ENCODE measurements at places on chromosomes 5 and 9.

GRCh38 chr5:120682851-120683250, 218.8 kb downstream of the PRR16 start:
- peak; percentile 33 for DNase-seq

DNA sequence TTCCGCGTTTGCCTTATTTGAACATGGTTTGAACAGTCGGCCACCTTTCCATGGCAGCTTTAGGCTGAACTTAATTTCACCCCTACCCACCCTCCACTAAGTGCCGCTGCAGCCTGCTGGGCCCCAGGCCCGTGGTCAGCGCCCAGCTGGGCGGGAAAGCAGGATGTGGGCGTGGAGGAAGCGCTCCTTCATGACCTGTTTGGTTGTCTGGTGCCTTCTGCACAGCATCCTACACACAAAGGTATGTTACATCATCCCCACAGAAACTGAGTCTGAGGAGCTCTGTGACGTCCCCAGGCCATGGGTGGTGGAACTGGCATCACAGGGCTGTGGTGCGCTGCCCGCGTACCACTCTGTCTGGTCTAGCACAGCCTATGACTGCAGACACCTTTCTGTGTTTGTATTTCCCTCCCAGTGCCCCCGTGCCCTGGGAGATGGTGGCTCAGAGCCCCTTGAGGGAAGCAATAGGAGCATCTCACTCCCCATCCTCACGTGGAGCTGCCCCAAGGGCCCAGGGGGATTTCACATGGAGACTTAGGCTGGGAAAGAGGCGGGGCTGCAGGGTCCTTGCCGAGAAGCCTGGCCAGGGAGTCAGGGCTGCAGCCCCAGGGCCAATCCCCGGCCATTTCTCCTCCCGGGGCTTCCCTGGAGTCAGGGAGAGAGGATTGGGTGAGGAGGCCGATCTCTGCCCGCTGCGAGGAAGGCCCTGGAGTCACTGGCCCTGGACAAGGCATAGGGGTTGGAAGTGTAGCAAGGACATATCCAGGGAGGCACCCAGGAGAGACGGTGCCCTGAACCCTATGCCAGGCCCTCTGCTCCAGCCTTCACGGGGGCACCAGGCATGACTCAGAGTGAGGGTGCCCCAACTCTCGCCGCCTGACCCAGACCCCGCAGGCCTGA, 37.5 kb upstream of the SUSD3 start:
- DNase-seq = no peak

- peak; percentile 4 for DNase-seq
These were observed 30.2 kb upstream of the CCNG1 start for GRCh38 chr5:163407034-163407655.

- DNase-seq = no peak
These were observed 11.2 kb upstream of the GLDC start for GRCh38 chr9:6656614-6657300.

DNA sequence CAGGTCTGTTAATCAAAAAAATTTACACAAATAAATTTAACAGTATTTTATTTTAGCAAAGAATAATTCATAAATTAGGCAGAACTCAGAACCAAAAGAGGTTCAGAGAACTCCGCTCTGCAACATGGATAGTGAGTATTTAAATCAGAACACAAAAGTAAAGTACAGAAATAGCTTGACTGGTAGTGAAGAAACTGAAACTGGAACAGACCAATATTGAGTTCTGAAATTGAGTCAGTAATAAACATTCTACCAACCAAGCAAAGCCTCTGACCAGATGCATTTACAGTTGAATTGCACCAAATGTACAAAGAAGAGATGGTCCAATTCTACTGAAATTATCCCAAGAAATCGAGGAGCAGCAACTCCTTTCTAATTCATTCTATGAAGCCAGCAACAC, 1542.8 kb downstream of the EFNA5 start:
- DNase-seq = no peak

DNA sequence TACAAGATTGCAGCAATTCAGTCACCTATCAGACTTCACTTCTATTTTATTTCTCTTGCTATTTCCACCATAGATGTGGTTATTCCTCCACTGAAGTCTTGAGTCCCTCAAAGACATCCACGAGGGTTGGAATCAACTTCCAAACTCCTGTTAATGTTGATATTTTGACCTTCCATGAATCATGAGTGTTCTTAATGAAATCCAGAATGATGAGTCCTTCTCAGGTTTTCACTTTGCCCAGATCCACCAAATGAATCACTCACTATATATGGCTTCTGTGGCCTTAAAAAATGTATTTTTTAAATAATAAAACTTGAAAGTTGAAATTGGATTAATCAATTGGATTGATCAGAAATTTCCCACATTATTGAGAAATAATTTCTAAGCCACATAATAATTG, 1821.0 kb downstream of the EFNA5 start:
- DNase-seq = no peak

DNA sequence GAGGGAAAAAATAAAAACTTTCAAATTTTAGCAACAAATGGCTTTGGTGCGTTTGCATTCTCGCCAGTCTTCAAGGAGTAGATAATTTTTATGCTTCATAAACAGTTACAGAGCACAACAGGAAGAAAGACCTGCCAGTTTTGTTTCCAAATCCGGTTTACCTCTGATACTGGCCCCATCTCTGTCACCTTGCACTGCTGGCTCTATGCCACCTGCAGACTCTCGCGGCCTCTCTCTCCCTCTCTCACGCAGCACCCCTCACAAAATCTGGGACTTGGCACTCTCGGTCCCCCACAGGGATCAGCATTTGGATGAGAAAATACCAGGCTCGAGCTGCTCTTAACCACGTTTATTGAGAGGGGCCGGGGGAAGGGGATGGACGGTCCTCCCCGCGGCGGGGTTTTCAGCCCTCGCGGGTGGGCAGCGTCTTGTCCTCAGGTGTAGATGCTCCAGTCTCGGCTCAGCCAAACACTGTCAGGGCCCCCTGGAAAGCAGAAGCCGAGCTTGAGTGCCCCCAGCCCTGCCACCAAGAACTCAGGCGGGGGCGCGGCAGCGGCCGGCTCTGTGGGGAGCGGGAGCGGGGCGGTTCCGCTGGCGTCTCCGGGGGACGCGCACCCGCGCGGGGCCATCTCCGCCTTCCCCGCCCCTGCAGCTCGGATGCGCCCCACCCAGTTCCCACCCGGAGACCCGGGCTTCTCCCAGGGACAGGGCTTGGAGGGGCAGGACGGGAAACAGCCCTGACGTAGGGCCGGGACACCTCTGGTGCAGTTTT, 1.3 kb downstream of the SCGB3A1 start:
- no peak for DNase-seq

DNA sequence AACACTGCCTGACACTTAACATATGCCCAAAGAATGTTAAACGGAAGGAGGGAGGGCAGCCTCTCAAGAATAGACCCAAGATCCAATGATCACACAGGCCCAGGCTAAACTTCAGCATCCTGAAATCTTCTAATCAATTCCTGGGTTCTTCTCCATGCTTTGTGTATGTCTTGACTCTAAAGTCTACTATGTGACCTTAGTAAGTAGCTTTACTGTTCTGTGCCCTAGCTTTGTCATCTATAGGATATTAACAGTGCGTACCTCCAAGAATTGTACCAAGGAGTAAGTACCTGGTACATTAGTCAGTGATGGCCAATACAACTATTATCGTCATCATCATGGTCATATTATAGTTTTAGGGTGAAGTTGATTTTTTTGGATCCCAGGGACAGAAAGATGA, 96.6 kb downstream of the SGCD start:
- no peak for DNase-seq

DNA sequence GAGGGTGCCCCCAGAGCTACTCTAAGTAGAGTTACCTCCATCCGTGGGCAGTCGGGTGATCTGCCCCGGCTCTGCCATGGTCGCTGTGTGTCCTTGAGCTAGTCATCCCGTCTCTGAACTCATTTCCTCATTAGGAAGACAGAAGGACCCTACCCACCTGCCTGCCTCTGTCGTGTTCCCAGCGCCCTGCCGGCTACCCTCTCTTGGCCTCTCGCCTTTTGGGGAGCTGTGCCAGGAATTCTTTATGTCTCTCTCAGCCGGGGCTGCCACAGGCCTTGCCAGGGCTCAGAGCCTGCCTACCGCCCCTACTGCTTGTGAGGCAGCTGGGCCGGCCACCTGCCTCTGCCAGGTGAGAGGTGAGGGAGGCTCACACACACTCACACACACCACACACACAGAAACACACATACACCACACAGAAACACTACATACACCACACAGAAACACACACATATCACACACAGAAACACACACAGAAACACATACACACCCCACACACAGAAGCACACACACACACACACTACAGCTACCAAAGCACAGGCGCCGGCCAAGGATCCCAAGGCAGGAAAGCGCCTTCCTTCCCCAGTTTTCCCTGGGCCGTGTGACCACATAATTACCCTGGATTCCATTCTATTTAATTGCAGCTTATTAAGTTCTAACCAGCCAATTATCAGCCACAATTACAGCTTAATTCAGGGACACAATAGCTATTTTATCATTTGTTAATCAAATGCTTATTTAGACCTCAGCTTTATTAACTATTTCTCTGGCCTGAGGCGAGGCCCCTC, 41.7 kb downstream of the UNC5A start:
- no peak for DNase-seq

GRCh38 chr5:166795756-166796155, 1495.7 kb upstream of the WWC1 start:
- no peak for DNase-seq

DNA sequence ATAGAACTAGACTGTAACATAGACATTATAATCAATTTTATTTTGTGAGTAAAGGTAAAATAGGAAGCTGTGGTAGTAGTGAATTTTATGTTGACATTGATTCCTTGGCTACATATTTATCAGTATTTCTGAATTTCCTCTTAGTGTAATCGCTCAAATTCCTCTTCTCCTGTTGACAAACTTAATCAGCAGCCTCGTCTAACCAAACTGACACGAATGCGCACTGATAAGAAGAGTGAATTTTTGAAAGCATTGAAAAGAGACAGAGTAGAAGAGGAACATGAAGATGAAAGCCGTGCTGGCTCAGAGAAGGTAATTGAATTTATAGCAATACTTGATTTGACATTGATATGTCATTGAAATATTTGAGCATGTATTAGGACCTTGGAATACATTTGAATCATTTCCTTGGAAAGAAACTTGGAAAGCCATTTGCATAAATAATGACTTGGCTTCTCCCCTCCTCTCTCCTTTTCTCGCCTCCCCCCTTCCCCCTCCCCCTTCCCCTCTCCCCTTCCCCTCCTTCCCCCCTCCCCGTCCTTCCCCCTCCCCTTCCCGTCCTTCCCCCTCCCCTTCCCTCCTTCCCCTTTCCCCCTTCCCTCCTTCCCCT, 75.5 kb downstream of the GPBP1 start:
- no peak for DNase-seq

DNA sequence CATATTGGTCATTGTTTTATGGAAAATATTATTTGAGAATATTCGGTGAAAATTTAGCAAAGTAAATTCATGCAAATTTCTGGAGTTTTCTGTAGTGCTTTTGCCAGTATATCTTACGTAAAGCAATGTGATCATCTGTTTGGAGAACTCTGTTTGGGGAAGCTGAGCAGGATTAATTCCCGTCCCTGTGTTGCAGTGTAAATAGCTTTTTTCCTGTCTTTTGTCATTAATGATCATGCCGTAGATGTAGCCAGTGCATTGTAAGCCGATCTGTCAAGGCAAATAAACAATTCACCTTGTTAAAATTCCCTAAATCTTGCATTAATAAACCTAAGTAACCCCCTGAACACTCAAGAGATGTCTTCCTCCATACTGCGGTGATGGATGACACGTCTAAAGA, 39.2 kb downstream of the PPIC start:
- DNase-seq = no peak

GRCh38 chr5:82217917-82218316, 60.2 kb downstream of the RPS23 start:
- DNase-seq = no peak

DNA sequence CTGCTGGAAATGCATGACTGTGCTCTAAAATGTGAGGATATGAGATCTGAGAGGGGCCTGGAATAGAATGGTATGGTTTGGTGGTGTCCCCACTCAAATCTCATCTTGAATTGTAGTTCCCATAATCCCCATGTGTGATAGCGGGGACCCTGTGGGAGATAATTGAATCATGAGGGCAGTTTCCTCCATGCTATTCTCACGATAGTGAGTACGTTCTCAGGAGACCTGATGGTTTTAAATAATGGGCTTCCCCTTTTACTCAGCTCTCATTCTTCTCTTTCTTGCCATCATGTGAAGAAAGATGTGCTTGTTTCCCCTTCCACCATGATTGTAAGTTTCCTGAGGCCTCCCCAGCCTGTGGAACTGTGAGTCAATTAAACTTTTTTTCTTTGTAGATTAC, 133.6 kb upstream of the ADAMTS16 start:
- DNase-seq = no peak

DNA sequence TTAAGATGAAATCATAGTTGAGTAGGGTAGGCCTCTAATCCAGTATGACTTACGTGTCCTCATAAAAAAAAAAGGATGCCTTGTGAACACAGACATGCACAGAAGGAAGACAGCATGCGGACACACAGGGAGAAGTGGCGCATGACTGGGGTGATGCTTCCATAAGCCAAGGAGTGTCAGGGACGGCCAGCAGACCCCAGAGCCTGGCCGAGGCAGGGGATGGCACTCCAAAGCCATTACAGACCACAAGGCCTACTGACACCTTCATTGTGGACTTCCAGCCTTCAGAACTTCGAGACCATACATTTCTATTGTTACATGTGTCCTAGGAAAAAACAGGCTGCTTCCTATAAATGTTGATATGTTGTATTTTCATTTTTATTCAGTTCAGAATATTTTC, 19.9 kb downstream of the EHMT1 start:
- no peak for DNase-seq

GRCh38 chr5:32827981-32828380, 116.9 kb downstream of the NPR3 start:
- no peak for DNase-seq

GRCh38 chr9:84668196-84669012, 1.1 kb upstream of the NTRK2 start:
- DNase-seq = no peak

- DNase-seq = peak; percentile 67
These were observed 25.6 kb downstream of the CAMK2A start for GRCh38 chr5:150263801-150264621.

GRCh38 chr5:151620461-151620840, 29.3 kb upstream of the FAT2 start:
- DNase-seq = no peak

DNA sequence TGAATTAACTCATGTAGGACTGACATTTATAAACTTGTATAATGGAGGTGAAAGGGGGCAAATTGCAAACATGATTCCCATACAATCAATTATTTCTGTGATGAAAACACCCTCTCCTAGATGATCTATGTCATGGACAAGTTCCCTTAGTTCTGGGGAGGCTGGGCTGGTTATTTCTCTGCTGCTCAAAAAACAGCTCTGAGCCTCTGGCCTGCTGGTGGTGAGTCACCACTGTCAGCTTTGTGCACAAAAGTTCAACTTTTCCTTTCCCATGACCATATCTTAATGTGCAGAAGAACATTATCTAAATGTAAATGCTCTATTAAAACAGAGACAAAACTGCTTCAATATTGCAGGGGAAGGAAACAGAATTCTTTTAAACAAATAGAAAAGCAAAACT, 85.0 kb downstream of the HMHB1 start:
- DNase-seq = no peak

DNA sequence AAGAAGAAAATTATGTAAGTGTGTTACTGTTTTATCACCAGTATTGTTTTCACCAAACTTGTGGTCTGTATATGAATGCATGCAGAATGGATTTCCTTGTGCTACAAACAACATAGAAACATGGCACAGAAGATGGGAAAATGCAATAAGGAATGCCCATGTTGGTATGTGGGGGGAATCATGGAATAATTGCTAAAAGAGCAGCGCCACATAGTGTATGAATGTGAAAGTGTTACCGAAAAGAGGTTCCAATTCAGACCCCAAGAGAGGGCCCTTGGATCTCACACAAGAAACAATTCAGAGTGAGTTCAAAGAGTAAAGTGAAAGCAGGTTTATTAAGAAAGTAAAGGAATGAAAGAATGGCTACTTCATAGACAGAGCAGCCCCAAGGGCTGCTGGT, 26.4 kb upstream of the TYRP1 start:
- DNase-seq = no peak
